ENCODE measurements at places on chromosomes 6 and 20.

DNA sequence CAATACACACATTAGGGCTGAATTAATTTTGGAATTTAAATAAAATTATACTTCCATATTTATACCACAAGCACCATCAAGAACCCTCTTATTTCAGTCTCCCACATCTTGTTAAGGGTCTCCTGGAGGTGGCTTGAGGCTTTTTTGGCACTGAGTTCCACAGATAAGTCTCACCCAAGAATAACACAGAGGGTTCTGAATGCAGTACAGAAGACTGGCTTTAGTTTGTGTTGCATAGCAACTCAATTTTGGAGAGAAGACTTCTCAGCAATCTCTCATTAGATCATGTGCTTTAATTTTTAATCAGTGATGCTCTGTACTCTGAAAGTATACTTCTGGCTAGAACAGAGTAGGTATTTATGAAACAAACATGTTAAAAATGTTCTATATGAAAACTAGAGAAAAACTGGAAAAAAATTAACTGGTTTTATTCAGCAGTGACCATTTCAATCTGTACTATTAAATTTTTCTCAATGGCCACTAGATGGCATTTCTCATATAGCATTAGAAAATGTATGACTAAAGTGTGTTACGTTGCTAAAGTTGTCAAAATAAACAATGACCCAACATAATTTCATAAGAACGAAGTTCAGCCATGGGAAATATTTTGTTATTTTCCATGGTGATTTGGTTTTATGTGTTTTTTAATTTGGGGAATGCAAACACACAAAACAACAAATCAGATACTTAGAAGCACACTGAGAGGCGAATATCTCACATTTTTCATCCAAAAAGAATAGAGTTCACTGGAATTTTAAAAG lies 32.7 kb upstream of the MAP7 start:
- peak; percentile 79 for DNase-seq

DNA sequence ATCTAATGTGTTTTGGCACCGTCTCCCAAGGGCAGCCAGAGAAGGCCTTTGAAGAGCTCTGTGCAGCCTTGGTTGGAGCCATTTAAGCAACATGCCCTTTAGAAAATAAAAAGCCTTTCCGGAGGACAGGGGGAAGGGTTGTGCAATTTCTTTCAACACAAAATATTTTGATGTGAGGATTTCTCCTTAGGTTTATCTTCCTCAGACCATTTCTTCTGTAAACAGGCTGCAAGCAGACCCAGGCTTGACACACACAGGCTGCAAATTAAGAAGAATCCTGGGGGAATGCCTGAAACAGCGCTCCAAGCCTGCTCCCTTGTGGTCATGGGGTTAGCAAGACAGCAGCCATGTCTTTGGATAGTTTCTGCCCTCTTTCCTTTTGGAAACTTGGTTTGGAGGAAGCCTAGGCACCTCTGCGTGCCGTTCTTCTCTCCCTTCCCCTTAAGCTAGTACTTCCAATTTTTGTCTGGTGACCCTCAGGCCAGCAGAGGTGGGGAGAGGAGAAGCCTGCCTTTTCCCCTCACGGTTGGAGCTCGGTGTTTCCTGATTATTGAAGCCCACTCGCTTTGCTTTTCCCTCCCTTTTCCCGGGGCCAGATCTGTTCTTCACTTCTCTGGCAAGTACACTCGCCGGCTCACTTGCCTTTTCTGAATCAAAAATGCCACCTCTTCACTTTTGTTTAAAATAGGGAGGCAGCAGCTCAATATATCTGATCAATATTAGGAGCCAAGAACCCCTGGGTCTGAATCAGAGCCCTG lies 39.6 kb upstream of the NOX3 start:
- DNase-seq, result peak; percentile 43

DNA sequence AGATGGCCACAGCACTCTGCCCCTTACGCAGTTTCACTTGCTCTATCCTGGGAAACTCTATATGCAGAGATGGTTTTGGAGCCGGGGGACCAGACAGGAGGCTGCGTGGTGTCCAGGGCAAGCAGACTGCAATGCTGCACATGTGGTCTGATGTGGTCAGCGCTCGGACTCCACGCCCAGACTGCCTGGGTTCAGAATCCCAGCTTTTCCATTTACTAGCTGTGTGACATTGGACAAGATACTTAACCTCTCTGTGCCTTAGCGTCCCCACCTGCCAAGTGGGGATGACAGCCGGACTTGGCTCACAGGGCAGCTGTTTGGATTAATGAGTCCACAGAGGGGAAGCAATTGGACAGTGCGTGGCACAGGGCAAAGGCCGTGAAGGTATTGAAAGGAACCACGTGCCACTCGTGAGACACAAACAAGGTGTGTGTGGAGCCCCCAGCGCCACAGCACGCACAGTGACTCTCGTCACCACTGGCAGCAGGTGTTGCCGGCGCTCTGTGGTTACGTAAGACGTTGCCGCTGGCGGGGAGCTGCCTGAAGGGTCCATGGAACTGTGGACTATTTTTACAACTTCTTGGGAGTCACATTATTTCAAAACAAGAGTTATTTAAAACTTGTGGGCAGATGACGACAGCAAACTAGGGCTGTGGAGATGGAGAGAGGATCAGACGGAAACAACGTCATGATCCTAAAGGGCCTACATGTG lies 201.4 kb downstream of the PREX1 start:
- no peak for DNase-seq

DNA sequence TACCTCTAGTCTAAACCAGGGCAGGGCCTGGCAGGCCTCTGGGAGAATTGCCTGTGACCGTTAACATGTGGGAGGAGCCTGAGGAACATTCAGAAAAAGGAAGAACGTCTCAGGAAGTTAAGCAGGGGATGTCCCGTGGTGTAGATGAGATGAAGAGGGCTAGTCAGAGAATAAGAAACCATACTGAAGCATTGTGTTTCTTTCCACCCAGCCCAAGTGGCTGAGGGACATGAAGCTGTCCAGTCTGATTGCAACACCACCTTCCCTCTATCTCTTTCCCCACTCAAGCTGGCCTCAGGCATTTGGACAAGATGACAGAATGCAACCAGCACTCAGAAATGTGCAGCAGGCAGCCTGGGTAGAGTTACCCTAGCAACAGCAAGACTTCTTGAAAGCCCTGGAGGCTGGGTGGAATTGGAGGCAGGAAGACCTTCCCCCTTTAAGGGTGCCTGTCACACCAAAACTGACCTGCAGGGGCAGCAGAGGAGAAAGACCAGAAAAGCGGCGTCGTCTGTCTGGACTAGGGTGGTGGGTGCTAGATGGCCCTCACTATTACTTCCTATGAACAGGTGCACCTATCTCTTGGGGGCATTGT lies 186.1 kb downstream of the UNC5CL start:
- peak; percentile 12 for DNase-seq

DNA sequence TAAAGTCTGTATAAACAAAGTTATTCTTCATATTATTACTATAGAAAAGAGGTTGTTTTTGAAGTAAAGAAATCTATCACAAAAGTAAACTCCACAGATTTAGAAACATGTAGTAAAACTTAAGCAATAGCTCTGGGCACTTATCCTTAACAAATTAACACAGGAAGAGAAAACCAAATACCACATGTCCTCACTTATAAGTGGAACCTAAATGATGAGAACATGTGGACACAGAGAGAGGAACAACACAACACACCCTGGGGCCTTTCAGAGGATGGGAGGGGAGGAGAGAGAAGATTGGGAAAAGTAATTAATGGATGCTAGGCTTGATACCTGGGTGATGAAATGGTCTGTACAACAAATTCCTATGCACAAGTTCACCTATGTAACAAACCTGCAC lies 57.2 kb downstream of the C6orf58 start:
- no peak for DNase-seq
